ENCODE measurements at places on chromosomes 6 and 20. TPM values are rescaled to one million over a fixed set of nuclear protein-coding genes. Genes with fewer than 3 reads are reported as not detected.

Gene CYP24A1
- not detected for total RNA-seq

Gene CASP8AP2
- total RNA-seq, result 33.1 TPM

Gene MAK
- total RNA-seq, result 0.07 TPM

Gene VTA1
- total RNA-seq, result 32.6 TPM

Gene EDN3
- total RNA-seq, result not detected

Gene TPD52L1
- total RNA-seq, result not detected

Gene ME1
- total RNA-seq, result 1.7 TPM

Gene TRDN
- not detected for total RNA-seq

Gene SNRPB2
- total RNA-seq, result 80.2 TPM

Gene HNF4A
- not detected for total RNA-seq

DNA sequence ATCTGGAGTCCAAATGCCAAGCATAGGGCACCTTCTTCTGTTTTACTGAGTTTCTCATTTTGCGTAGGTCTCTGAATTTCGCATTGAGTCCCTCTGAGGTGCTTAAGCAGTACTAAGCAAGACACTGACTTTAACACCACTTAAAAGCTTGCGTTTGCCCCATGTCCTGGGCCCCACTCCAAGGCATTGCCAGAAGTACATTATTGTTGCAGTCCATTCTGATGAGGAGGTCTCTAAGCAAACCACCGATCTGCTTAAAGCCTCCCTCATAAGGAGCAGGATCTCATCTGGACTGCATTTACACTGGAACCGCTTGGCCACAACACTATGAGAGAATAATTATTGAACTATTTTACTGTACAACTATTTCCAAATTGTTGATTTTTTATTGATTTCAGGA is 16.3 kb downstream of the BMP2 start:
- H3K36me3 ChIP-seq, result no peaks in the 10 kb centered on the region
- DNase-seq, result no peak

DNA sequence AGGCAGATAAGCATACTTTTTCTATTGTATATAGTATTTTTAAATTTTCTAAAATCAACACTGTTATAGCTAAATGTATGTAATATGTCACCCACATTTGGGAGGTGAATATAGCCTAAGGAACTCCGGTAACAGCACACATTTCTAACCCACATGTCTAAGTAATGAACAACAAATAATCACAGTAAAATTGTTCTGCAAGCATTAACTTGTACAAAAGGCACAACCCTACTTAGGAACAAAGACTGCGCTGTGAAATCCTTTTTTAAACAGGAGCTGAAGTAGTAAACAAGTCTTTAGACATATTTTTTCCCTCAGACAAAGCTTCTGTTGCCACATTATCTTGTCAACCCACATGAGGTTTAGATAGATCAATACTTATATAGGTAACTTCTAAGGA is 872.4 kb upstream of the SLC35B3 start:
- peaks cover 4% of the 10 kb centered on the region for H3K36me3 ChIP-seq
- H3K4me3 ChIP-seq, result no peak overlapping the region
- H3K27me3 ChIP-seq, result no peaks in the 10 kb centered on the region

DNA sequence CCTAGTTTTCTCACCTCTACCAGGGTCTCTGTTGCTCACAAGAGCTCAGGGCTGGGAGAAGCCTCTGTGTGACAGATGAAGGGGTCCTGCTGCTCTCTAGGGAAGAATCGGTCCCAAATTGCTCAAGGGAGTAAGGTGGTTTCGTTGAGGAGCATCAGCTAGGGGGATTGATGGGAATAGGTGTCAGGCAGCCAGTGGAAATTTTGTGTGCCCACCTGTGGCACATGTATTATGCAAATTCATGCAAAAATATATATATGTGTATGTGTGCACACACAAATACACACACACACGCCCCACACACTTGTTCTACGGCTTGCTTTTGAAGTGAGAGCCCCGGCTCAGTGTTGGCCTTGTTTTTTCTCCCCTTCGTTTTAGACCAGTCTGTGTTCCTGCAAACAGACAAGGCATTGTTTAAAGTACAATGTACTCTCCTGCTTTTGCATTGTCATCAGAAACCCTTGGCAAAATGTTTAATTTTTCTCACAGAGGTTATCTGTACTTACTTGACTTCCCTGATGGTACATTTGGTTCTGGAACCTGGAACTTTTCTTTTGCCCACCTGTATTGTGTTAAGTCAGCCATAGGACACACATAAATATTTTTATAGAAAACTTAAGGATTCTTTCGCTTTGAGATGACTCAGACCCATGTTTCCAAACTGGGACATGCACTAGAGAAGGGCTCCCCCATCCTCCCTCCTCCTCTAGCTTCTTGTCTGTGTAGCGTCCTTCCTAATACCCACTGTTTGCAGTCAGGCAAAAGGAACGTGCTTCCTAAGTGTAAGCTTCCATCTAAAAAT is 26.7 kb downstream of the FOXO3 start:
- H3K4me3 ChIP-seq, result no peak overlapping the region
- H3K27me3 ChIP-seq, result no peaks in the 10 kb centered on the region
- no peak overlapping the region for H3K27ac ChIP-seq

DNA sequence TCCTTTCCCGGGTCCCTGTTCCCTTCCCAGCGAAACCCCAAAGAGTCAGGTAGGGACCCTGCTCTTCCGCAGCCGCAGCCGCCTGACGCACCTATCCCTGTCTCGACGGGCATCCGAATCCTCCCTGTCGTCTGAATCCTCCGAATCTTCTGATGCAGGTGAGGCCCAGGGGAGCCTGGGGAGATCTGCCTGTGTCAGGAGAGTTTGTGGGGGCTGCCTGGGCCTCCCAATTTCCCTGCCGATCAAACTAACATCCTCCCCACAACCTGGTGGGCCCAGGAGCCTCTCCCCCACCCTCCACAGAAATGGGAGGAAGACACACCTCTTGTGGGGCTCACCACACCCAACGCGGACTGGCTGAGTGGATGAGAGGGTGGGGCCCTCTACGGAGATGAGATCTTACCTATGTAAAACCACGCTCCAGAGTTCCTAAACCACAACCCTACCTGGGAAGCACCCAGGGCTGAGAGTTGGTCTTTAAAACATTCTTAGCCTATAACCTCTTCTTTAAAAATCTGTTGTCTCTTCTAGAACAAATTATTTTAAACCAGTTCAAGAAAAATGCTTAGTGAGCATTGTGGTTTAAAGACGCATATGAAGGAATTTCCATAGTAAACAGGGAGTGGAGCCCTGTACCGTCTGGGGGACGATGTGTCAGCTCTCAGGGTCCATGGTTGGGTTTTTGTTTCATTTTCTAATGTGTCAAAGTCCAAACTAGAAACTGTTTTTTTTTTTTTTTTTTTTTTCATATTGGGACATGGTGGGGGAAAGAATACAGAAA is 1.7 kb downstream of the CDC25B start:
- peaks cover 4% of the 10 kb centered on the region for H3K36me3 ChIP-seq
- H3K4me1 ChIP-seq, result peaks cover 35% of the 10 kb centered on the region
- DNase-seq, result no peak
- H3K4me3 ChIP-seq, result peak overlapping the region; percentile 92

- H3K4me3 ChIP-seq, result no peak overlapping the region
- DNase-seq, result no peak
- H3K4me1 ChIP-seq, result no peaks in the 10 kb centered on the region
- no peaks in the 10 kb centered on the region for H3K36me3 ChIP-seq
- no peak overlapping the region for H3K27ac ChIP-seq
Measured at GRCh38 chr6:133337308-133337707, 96.2 kb downstream of the EYA4 start.

DNA sequence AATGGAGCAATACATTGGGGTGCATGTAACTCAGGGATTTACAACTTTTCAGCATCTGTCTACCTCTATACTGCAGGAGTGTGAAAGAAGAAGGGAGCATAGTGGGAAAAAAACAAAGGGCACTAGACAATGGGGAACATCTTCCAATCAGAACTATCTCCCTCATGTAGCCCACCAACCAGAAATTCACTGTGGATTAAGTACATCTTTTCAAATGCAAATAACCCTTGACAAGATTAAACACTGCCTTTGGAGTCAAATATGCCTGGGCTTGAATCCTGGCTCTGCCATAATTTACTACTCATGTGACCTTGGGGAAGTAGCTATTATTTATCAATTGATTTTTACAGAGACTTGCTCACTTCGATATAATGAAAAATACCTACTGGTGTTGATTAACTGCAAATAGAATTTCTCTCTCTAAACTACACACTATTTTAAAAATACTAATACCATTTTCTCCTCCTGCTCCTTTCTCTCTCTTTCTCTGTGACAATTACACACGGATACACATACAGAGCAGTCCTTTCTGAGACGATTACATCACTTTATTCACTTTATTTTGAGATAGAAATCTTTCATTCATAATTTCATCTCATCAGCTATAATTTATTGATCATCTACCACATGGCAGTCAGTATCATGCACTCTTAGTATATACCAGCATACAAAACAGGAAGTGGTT is 783.7 kb downstream of the FRK start:
- H3K4me1 ChIP-seq, result no peaks in the 10 kb centered on the region
- no peaks in the 10 kb centered on the region for H3K27me3 ChIP-seq
- no peak for DNase-seq

DNA sequence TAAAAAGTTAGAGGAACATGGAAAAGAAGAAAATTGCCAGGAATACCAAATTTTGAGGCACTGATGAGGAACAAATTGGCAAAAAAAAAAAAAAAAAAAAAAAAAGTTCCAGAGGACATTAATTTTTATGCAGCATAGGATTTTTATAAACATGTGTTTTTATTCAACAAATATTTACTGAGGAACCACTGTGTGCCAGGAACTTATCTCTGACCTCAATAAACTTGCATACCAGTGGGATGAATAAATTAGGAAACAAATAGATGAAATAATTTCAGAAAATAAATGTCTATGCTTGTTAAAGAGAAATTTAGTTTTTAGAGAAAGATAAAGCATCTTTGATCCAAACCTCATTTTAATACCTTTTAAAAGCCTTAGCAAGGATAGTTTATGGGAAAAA is 175.1 kb downstream of the PDE10A start:
- no peaks in the 10 kb centered on the region for H3K27me3 ChIP-seq
- H3K36me3 ChIP-seq, result no peaks in the 10 kb centered on the region
- H3K4me1 ChIP-seq, result no peaks in the 10 kb centered on the region
- H3K4me3 ChIP-seq, result no peak overlapping the region
- no peak for DNase-seq
- no peak overlapping the region for H3K27ac ChIP-seq

DNA sequence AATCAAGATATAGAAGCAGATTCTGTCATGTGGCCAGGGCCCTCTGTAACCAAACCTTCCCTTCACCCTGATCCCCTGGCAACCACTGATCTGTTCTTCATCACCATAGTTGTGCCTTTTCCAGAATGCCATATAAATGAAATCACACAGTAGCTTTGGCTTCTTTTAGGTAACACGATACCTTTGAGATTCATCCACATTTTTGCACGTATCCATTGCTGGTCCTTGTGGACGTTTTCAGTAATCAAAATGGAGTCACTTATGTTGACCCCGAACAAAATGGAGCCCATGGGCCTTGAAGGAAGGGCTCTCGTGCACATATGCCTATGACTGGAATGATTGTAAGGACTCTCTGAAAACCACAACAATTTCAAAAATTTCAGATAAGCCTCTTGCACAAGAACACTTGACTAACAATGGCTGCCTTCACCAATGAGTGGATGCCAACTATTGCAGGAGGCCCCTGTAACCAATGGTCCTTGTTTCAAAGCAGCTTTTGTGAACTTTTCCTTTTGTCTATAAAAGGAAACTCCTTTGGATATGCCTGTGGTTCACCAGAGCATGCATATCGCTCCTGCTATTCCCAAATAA is 84.3 kb upstream of the RALY start:
- no peaks in the 10 kb centered on the region for H3K4me1 ChIP-seq
- H3K27me3 ChIP-seq, result peaks cover 23% of the 10 kb centered on the region
- no peaks in the 10 kb centered on the region for H3K36me3 ChIP-seq
- no peak for DNase-seq

- no peak overlapping the region for H3K4me3 ChIP-seq
- H3K36me3 ChIP-seq, result no peaks in the 10 kb centered on the region
- H3K27me3 ChIP-seq, result peaks cover 43% of the 10 kb centered on the region
- no peak for DNase-seq
- H3K4me1 ChIP-seq, result no peaks in the 10 kb centered on the region
Measured at GRCh38 chr20:13671916-13672378, 33.2 kb upstream of the TASP1 start.

- DNase-seq, result no peak
- H3K27me3 ChIP-seq, result peaks cover 14% of the 10 kb centered on the region
- H3K4me3 ChIP-seq, result no peak overlapping the region
- H3K4me1 ChIP-seq, result peaks cover 4% of the 10 kb centered on the region
- no peaks in the 10 kb centered on the region for H3K36me3 ChIP-seq
Measured at GRCh38 chr6:44035621-44036020, 91.6 kb downstream of the MRPL14 start.

DNA sequence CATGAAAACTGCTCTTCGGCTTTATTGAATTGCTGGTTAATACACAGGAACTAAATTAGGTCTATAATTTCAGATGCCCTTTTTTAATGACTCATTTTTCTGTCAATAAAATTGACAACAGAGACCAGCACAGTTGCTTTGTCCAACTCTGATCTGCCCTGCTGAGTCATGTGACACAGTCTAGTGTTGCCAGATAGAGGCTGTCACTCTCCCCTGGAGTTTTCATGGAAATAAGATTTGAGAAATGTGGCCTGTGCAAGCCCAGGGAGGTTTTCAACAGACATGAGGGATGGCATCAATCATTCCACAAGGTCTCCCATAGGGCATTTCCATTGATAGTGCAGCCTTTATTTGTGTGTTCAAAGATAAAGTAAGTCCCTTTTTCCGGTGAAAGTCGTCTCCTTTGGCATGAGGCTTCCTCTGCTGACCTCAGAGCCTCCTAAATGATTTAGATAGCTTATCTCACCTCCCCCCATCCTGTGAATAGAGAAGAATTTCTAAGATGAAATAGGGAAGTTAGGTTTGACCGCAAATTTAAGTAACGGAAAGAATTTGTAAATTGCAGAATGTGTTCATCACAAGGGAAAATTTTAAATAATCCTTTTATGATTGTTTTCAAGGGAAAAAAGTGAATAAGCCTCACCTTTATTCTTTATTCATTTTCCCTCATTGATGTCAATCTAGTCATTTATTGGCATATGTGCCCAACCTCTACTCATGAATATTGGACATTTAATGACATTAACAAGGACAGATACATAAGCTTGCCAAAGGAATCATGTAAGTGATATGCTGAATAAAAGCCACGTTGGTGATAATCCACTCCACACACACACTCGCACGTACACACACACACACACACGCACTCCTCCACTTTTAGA is 277.7 kb downstream of the ADGB start:
- peak overlapping the region; percentile 51 for H3K4me3 ChIP-seq
- H3K4me1 ChIP-seq, result peaks cover 2% of the 10 kb centered on the region

- H3K4me3 ChIP-seq, result no peak overlapping the region
- H3K36me3 ChIP-seq, result no peaks in the 10 kb centered on the region
- H3K4me1 ChIP-seq, result no peaks in the 10 kb centered on the region
- no peaks in the 10 kb centered on the region for H3K27me3 ChIP-seq
- no peak overlapping the region for H3K27ac ChIP-seq
Measured at GRCh38 chr6:74579047-74579446, 626.8 kb downstream of the COL12A1 start.

GRCh38 chr20:13396022-13396421 is 174.9 kb downstream of the ISM1 start:
- no peak overlapping the region for H3K4me3 ChIP-seq
- H3K27me3 ChIP-seq, result no peaks in the 10 kb centered on the region
- H3K4me1 ChIP-seq, result peaks cover 10% of the 10 kb centered on the region
